ENCODE measurements at places on chromosomes 3 and 15. TPM values are rescaled to one million over a fixed set of nuclear protein-coding genes. Genes with fewer than 3 reads are reported as not detected.

GRCh38 chr3:128482666-128483656 is 10.0 kb downstream of the GATA2 start:
- peaks cover 78% of the 10 kb centered on the region for H3K27me3 ChIP-seq
- H3K4me3 ChIP-seq, result peak overlapping the region; percentile 42
- DNase-seq, result no peak
- no peak overlapping the region for H3K27ac ChIP-seq

GRCh38 chr15:79418693-79419279 is 13.3 kb upstream of the MINAR1 start:
- no peak overlapping the region for H3K4me3 ChIP-seq
- H3K4me1 ChIP-seq, result no peaks in the 10 kb centered on the region
- H3K27ac ChIP-seq, result no peak overlapping the region
- no peaks in the 10 kb centered on the region for H3K27me3 ChIP-seq
- no peaks in the 10 kb centered on the region for H3K36me3 ChIP-seq

- no peaks in the 10 kb centered on the region for H3K36me3 ChIP-seq
- H3K27ac ChIP-seq, result no peak overlapping the region
- no peaks in the 10 kb centered on the region for H3K27me3 ChIP-seq
- no peak overlapping the region for H3K4me3 ChIP-seq
- no peaks in the 10 kb centered on the region for H3K4me1 ChIP-seq
- DNase-seq, result no peak
These were observed 500.6 kb downstream of the PYDC2 start for GRCh38 chr3:191961529-191961928.

DNA sequence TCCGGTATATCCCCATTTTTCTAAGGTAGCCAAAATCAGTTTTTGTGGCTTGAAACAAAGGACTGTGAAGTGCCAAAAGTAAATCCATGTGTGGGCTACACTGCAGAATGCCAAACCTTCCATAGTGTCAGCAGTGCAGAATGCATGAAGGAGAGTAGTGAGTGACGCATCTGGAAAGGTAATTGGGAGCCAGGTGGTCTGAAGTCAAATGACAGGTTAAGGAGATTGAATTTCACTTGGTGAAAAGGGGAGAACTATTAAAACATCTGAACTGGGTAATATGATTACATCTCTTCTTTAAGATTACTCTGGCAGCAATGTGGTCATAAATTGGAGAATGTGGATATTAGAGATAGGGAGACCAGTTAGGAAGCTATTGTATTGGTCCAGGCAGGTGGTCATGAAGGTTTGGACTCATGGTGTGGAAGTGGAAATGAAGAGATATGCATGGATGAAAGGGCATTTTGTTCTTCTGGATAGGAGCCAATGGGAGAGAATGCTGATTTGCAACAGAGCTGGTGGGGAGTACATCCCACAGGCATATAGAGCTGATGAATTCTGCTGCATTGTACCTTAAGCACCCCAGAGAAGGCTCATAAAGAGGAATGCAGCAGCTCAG is 118.2 kb downstream of the ECT2 start:
- peaks cover 1% of the 10 kb centered on the region for H3K36me3 ChIP-seq
- no peaks in the 10 kb centered on the region for H3K27me3 ChIP-seq
- H3K4me1 ChIP-seq, result no peaks in the 10 kb centered on the region
- DNase-seq, result no peak
- H3K27ac ChIP-seq, result no peak overlapping the region

- no peaks in the 10 kb centered on the region for H3K36me3 ChIP-seq
- no peak for DNase-seq
These were observed 294.6 kb downstream of the MEX3B start for GRCh38 chr15:81751256-81751655.

- no peak overlapping the region for H3K4me3 ChIP-seq
- H3K27ac ChIP-seq, result no peak overlapping the region
- DNase-seq, result no peak
- H3K27me3 ChIP-seq, result peaks cover 13% of the 10 kb centered on the region
- no peaks in the 10 kb centered on the region for H3K4me1 ChIP-seq
These were observed 233.4 kb downstream of the FEZF2 start for GRCh38 chr3:62139957-62140356.

DNA sequence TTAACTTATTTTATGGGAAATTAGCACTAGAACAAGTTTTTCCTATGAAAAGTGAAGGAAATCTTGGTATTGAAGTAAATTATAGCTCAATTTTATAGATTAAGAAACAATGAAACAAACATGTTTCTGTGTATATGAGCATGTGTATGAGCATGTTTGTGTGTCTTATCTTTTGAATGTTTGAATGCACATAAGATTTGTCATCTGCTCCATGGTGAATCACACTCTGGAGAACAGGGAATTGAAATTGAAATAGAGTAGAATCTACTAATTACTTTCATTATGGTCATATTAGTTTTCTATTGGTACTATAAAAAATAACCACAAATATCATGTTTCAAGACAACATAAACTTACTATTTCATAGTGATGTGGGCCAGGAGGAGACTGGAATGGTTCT is 646.6 kb downstream of the OTOL1 start:
- no peaks in the 10 kb centered on the region for H3K36me3 ChIP-seq
- no peaks in the 10 kb centered on the region for H3K4me1 ChIP-seq
- no peaks in the 10 kb centered on the region for H3K27me3 ChIP-seq
- no peak overlapping the region for H3K4me3 ChIP-seq
- DNase-seq, result no peak

DNA sequence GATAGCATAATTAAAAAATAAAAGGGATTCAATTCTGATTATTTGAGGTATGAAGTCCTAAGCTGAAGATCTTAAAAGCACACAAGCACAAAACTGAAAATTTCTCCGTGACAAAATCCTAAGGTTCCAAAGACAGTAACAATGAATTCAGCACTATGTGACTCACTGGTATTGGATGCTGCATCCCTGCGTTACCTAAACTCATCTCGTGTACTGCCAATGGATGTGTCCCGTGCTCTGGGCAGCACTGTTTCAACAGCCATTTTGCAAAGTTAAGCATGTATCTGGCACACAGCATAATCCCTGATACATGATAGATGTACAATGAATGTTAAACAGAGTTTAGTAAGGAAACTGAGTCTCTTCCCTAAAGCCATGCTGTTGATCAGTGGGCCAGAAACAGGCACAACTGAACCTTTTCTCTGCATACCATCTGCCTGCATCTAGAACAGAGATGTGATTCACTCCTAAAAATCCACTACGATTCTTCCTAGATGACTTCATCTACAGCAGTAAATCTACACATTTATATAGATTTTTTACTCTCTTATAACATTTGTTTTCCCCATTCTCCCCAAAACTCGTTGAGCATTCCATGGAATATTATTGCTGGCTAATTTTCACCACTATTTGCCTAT is 14.3 kb downstream of the SUCLG2 start:
- no peak overlapping the region for H3K27ac ChIP-seq
- no peak for DNase-seq
- H3K27me3 ChIP-seq, result no peaks in the 10 kb centered on the region
- H3K4me3 ChIP-seq, result no peak overlapping the region

PCSK6 gene
- total RNA-seq, result 4.0 TPM

NOX5 gene
- not detected for total RNA-seq

RHCG gene
- not detected for total RNA-seq

All from activated naive CD8-positive, alpha-beta T cell treated with anti-CD3 and anti-CD28 coated beads for 36 hours (primary cell).